Inflammatory macrophage (primary cell): ENCODE measurements at places on chromosomes 11 and 22.
A peak's percentile ranks its signal among the peaks of the same experiment; 100 is the strongest.

- DNase-seq = no peak
These were observed 4.6 kb downstream of the TMEM86A start for GRCh38 chr11:18703001-18703763.

DNA sequence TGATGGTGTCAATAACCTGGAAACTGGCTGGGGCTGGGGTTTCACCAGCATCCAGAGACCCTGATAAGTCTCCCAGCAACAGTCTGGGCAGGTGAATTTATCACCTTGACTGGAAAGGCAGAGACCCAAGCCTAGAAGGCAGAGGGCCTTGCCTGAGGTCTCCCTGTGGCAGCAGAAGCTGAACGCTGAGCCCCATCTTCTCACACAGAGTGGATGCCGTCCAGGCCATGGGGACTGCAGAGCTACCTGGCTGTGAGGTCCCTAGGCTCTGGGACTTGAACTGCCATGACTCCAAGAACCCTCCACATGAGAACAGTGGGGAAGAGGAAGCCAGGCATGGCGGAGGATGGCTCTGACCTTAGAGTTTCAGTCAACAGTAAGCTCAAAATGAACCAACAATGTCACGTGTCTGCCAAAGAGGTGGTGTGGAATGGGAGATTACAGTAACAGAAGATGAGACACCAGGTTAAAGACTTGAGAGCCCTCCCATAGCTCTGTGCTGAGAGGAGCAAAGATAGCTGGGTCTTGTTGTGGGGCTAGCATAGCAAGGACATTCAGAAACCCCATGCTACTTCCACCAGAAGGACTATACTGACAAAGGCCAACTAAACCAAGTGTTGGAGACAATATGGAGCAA, 79.1 kb upstream of the LINC01488 start:
- peak; percentile 39 for DNase-seq

- DNase-seq = no peak
These were observed 1.9 kb downstream of the FAM181B start for GRCh38 chr11:82731691-82732277.

DNA sequence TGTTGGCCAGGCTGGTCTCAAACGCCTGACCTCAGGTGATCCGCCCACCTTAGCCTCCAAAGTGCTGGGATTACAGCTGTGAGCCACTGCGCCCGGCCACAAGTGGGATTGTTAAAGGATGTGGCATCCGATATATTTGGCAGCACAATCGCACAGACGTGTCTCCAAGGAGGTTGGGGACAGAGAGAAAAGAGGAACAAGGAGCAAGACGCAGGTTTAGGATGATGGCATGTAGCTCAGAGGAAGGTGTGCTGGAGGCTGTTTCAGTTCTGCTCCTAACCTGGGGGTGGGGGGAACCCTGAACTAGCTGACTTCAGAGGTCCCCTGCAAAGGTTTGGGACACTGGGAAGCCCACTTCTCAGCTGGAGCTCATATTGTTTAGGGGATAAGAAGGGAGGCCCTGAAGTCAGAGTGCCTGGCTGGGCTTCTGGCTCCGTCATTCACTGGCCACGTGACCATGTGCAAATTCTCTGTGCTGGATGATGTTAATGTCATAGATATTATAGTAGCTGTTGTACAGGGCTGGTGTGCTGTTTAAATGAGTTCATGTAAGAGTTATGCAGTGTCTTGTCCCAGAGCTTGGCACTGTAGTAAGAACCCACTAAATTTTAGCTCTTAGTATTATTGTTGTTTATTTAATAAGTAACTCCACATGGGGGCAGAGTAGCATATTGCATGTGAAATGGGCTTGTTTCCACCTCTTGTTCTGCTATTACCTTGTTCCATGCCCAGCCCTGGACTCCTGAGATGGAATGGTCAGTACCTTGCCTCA, 129.7 kb downstream of the ST3GAL4 start:
- no peak for DNase-seq

GRCh38 chr11:111845276-111846028, 25.9 kb downstream of the ALG9 start:
- peak; percentile 95 for DNase-seq

GRCh38 chr11:47587039-47587716, 700 bp downstream of the FAM180B start:
- DNase-seq = peak; percentile 69

DNA sequence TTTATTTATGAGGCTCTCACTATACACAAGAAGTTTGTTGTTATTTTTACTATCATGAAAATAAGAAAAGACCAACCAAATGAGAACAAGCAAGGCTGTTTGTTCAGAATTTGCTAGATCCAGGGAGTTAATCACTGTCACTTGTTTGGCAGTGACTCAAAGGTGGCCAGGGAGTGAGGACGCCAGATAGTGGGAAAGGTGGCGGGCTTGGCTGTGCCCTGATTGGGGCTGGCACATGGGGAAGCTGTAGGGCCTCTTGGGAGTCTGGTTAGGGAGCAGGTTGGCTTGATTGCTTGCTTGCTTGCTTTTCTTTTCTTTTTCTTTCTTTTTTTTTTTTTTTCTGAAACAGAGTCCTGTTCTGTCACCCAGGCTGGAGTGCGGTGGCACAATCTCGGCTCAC, 53.1 kb upstream of the SLC22A12 start:
- no peak for DNase-seq

- DNase-seq = no peak
These were observed 184.9 kb downstream of the MAML2 start for GRCh38 chr11:96158126-96158525.

GRCh38 chr11:86933891-86934581, 21.2 kb downstream of the FZD4 start:
- DNase-seq = no peak

- DNase-seq = no peak
These were observed 38.5 kb upstream of the LARGE1 start for GRCh38 chr22:33958741-33959140.

DNA sequence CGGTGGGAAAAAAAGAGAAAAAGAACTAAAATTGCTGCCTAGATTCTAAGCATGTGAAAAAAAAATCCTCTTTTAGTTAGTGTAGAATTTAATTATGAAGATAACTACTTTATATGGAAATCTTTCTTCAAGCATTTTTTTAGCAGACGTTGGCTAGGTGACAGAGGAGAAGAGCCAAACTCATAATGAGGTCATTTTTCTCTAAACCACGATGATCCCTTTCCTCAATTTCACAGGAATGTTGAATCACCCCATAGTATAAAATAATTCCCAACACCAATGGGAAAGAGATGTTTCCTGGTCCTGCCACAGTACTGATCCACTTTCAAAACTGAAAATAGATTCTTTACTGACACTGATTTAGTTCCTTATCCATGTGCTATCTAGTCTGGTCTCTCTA, 319.8 kb downstream of the DLG2 start:
- DNase-seq = no peak

DNA sequence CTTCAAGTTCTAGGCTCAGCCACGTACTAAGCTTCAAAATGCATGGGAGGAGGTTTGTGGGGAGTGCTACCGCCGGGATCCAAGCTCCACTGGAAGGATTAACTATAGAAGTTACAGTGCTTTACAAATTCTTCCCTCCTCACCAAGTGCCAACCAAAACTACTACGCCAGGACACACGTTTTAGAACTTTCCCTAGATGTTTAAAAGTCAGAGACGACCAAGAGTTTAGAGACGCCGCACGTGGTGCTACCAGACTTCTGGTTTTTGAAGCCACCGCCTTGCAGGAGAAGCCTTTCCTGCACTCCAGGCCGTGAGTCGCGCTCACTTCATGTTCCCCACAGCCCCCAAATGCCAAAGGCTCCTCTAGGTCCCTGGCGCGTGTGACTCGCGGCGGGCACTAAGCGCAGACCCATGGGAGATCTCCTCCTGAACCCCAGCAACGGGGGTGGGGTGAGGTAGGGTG, 734 bp downstream of the SNU13 start:
- DNase-seq = peak; percentile 57

- DNase-seq = no peak
These were observed 30.9 kb upstream of the WNT7B start for GRCh38 chr22:46007848-46008261.

DNA sequence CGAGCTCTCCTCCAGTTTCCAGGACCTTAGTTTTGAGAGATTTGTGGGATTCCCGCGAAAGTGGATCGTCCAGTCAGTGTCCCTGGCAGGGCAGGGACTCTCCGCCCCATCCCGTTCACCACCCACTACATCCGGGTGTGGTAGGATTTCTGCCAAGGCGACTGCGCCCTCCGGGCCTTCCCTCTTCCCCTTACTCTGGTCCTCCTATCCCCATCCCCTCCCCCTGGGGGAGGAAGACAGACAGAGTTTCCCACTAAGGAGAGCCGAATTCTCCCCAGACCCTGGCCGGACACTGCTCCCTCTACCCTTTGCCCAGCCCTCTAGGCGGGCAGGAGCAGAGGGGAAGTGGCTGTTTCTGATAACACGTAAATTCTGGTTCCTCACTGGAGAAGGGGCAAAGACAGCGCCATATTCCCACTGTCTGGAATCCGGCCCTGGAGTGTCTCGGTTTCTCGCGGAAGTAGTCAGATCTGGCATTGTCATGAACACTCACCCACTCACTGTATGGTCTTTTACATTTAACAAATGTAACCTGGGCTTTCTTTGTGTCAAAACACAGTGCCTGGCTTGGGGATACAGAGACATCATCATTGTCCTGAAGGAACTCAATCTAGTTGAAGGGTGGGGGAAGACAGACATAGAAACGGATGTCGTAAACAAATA, 1.1 kb upstream of the NECTIN1 start:
- peak; percentile 81 for DNase-seq

- DNase-seq = no peak
These were observed 50.3 kb downstream of the AMBRA1 start for GRCh38 chr11:46543564-46543963.

GRCh38 chr11:2662024-2662312, 37.8 kb downstream of the KCNQ1OT1 start:
- no peak for DNase-seq

- DNase-seq = no peak
These were observed 18.2 kb downstream of the SGSM1 start for GRCh38 chr22:24824250-24824649.

DNA sequence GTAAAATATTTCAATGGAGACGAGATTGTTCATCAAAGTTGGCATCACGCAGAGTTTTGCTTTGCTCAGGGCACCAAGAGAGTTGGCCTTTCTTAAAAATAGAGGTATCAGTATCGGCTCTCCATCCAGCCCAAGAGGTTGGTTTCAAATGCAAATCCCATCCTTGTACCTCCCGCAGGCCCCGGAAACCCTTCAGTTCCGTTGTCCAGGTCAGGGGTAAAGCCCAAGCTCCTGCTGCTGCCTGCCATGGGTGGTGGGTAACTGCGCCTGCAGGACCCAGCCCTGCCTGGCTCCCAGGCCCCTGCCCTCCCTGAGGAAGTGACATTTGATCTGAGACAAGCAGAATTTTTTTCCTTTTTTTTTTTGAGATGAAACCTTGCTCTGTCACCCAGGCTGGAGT, 49.3 kb upstream of the RTL6 start:
- DNase-seq = no peak

DNA sequence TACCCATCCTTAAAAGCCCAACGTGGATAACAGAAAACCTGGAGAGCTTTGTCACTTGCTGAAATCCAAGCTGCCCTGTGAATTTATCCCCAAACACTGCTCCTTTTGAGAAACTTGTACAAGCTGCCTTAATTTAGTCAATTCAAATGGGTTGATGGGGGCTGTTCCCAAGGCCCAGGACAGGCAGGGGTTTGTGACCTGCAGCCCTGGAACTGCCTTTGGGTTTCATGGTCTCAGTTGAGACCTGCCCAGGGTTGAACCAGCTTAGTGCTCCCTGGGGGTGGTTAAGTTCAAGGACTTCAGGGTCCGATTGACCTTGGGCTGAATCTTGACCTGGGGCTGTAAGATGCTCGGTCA, 112.1 kb upstream of the OR4B1 start:
- DNase-seq = no peak

GRCh38 chr22:41302021-41302767, 869 bp downstream of the ZC3H7B start:
- no peak for DNase-seq

DNA sequence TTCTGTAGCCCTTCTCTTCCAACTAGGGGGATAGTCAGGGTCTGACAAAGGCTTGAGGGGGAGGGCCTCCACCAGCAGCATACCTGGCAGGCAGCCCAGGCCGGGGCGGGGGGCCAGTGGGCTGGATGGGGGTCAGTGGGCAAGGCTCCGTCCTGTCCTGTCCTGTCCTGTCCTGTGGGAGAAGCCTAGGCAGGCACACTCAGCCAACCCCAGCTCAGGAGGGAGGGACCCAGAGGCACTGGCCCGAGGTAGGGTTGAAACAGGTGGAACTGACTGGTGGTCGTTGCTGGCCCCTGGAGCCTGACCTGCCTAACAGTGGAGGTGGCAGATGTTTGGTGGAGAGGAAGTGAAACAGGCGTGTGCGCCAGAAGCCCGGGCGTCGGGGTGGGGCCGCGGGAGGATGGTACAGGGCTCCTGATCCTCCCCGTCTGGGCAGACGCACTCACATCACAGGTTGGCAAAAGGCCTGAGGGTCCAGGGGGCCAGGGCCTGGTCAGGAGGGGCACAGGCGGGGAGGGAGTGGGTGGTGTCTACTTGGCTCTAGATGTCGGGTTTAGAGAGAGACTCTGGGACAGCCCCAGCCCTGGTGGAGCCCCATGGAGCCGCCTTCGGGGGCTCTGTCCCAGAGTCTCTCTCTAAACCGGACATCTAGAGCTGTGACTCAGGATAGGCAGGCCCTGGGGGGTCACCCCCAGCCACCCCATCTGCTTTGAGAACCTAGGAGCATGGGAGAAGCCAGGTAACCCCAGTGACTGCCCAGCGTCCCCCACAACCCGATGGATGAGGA, 32.5 kb upstream of the GRAMD4 start:
- DNase-seq = no peak

DNA sequence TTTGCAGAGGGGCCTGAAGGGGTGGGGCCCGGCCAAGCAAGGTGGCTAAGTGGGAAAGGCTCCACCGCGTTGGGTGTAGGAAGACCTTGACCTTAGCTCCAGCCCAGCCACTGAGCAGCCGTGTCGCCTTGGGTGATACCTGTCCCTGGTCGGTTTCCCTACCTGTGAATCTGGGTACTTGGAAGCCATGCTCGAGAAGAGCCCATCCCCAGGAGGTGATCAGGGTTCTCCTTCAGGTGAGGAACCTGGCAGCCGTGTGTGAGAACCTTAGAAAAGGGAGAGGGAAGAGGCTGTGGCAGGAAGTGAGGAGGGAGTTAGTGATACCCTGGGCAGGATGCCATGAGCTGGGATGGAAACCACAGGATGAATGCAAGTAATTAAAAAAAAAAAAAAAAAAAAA, 21.6 kb downstream of the PPARA start:
- DNase-seq = no peak

GRCh38 chr11:34567733-34568132, 53.2 kb upstream of the EHF start:
- DNase-seq = no peak

- peak; percentile 95 for DNase-seq
These were observed 45.6 kb downstream of the PISD start for GRCh38 chr22:31616315-31616980.

- no peak for DNase-seq
These were observed 27.5 kb upstream of the CABP7 start for GRCh38 chr22:29692327-29692640.

DNA sequence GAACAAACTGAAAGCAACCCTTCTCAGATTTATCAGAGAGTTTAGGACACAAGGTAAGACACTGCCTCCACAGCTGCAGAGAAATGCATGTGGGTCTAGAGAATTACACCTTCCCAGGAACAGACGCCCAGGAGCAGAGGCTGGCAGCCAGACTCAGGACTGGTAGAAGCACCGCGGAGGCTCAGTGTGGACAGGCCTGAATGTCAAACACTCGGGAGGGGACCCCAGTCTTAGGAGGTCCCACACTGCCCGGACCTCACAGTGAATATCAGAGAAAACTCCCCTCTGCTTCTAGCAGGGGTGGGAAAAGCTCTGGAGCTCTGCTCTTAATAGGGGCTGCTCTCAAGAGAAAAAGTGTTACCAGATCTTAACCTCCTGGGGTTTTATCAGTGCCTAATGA, 952.7 kb downstream of the BRD1 start:
- DNase-seq = no peak

GRCh38 chr11:70352601-70353000, 45.7 kb upstream of the CTTN start:
- DNase-seq = no peak
